ENCODE measurements at places on chromosomes 2 and 18. TPM values are rescaled to one million over a fixed set of nuclear protein-coding genes. Genes with fewer than 3 reads are reported as not detected.

TFPI gene
- total RNA-seq: 109 TPM

SLC4A3 gene
- total RNA-seq: 0.08 TPM

CNGA3 gene
- not detected for total RNA-seq

E2F6 gene
- 7.7 TPM for total RNA-seq

LBX2 gene
- total RNA-seq: 0.84 TPM

CDKL4 gene
- total RNA-seq: 0.25 TPM

IL37 gene
- total RNA-seq: not detected

MATN3 gene
- 0.05 TPM for total RNA-seq

TGFA gene
- total RNA-seq: 1.4 TPM
